ENCODE measurements at places on chromosomes 4 and X.

DNA sequence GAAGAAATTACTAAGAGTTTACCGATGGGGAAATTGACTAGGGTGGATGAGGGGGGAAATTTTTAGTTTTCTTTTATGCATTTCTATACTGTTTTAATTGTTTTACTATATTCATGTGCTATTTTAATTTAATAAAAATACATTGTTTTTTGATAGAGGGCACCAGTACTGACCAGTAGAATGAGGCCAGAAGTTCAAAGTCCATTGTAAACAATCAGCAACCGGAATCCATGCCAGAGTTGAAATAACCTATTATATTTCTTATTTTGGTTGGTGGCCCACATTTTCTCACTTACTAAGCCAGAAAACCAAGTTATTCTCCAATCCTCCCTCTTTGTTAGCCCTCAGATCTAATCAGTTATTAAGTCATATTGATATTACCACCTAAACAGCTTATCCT is 595.9 kb downstream of the SMARCA1 start:
- DNase-seq, result no peak

GRCh38 chr4:151043803-151044515 is 28.9 kb upstream of the LRBA start:
- DNase-seq, result no peak

- DNase-seq, result peak; percentile 5
Measured at GRCh38 chr4:156642161-156642560, 329.4 kb downstream of the PDGFC start.

- peak; percentile 0 for DNase-seq
Measured at GRCh38 chrX:104391906-104392305, 137.2 kb upstream of the ESX1 start.

DNA sequence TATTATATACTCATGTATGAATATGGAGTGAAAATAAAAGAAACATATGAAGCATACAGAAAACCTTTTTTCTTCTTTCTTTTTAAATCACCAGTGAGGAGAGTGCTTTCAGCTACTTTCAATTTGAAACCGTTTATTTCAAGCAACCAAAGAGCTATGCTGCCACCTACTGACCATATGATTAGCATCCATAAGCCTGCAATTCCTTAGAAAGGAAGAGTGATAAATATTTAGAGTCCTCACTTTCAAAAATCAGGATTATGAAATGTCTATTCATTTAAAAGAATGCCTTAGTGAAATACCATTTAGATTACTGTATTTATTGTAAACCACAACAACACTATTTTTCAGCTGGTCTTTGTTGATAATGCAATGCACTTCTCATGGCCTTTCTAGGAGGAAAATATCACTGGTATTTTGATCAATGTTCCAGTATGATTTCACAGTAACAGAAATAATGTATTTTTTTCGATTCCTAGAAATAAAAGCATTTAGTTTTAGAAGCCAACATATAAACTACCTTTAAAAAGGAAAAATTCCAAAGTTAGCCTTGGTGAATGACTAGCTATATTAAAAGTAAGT is 667.6 kb downstream of the PCDH18 start:
- DNase-seq, result peak; percentile 6

- no peak for DNase-seq
Measured at GRCh38 chrX:108322234-108322633, 116.0 kb downstream of the COL4A6 start.

DNA sequence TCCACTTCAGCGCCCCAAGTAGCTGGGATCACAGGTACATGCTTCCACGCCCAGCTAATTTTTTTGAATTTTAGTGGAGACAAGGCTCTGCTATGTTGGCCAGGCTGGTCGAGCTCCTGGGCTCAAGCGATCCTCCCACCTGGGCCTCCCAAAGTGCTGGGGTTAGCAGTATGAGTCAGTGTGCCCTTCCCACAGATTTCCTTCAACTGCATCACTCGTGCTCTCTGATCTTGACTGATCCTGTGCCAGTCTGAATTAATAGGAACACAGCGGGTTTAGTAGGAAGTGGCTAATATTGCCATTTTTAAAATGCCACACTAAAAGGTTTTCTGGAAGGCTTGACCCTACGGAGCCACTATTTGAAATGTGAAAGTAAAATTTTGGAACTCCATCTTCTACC is 4.3 kb upstream of the SHROOM2 start:
- peak; percentile 30 for DNase-seq

DNA sequence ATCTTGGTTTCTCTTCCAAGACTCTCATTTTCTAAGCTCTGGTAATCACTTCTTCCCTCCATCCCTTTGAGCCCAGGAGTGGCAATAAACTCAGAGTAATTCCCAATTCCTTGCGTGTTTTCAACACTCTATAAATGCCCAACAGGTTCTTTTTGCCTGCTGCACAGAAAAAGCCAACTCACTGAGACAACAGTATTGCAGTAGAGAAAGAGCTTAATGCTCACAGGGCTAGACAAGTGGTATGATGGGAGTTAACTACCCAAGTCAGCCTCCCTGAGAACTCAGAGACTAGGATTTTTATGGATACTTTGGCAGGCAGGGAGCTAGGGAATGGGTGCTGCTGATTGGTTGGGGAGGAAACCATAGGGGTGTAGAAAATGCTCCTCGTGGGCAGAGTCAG is 103.4 kb downstream of the MTNR1A start:
- DNase-seq, result no peak

GRCh38 chrX:129144172-129145038 is 378.9 kb downstream of the SMARCA1 start:
- no peak for DNase-seq

DNA sequence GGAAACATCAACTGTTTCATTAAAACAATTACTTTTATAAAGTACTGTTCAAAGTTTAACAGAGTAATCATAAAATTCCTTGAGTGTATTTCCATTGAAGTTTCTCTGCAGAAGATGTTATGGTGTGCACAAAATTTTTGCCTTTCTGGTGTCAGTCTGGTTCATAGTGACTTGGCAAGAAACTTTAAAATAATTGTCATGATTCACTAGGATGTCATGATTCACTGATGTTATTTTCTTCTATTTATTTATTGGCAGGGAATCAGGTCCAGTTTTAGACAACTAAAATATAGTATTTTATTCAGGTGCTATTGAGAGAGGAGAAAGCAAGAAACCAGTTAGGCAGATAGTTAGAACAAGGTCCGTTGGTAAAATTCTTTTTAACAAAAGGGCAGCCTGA is 3.8 kb downstream of the UGT2A1 start:
- no peak for DNase-seq

GRCh38 chr4:54585321-54586000 is 72.3 kb upstream of the KIT start:
- no peak for DNase-seq

DNA sequence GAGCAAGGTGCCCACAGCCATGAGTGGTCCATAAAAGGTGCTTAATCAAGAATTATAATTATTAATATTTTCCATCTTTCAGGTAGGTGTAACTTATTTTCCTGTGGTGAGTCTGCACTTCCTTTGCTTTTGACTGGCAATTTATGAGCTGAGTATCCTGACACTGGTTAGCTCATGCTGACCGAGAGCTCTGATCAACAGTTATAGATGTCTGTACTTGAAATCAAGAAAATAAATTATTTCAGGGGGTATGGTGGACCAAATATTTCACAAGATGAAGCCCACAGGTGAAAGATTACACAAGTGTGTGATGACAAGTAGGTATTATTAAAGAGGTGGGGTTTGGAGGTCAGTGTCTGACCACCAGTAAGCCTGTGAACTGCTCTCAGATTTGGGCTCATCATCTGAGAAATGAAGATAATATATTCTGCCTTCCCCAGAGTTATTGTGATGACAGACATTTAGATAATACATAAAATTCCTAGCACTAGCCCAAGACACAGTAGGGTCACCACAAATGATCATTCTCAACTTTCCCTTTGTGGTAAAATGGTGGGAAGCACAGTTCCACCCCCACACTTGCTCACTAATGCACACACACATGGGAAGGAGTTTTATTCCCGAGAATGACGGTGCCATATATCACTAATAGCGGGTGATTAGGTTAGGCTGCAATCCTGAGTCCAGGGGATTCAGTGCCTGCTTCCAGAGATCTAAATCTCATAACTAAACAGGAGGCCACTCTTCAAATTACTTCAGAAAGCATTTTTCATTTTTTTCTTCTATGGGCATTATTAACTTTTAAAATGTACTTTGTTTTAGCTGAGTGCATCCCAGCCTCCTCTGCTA is 34.0 kb upstream of the PACRGL start:
- no peak for DNase-seq

DNA sequence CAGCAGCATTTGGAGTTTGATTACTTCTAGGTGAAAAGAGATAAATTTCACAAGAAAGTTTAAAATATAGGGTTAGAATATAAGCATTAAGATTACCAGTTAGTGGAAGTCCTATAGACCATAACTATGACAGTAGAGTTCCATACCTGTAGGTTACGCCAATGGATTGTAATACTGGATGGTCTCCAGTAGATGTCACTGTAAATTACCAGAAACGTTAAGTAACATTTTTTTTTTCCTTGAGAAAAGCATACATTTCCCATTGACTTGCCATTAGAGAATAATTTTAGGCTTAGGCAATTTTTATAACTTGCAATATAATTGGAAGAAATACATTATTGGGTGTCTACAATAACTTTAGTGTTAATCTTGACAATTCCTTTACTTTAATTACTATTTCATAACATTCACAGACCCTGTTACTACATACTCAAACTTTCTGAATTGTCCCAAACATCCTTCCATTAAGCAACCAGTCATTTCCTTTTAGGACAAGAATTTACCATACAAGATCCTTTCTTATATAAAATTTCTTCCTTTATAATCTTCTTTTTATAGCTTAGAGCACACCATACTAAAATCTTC is 304.1 kb upstream of the TECRL start:
- peak; percentile 21 for DNase-seq

GRCh38 chr4:23654791-23655190 is 235.1 kb downstream of the PPARGC1A start:
- no peak for DNase-seq

GRCh38 chrX:74049126-74049525 is 254.9 kb upstream of the ZCCHC13 start:
- DNase-seq, result no peak

DNA sequence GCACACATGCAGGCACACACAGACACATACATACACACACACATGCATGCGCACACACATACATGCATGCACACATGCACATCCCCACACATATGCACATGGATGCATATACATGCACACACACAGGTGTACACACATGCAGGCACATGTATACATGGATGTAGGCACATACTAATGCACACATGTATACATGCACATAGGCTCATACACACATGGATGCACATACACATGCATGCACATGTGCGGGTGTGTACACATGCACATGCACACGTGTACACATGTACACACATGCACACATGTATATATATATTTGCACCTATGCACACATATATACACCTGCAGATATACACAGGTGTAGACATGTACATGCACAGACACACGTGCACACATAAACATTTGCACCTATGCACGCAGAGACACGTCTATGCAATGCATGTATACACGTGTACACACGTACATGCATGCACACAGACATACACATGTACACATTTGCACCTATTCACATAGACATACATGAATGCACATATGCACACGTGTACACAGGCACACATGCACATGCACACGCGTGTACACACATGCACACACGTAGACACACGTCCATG is 4.0 kb downstream of the PLCXD1 start:
- DNase-seq, result no peak

GRCh38 chrX:130772105-130772775 is 130.8 kb downstream of the ENOX2 start:
- no peak for DNase-seq

GRCh38 chr4:99300934-99301333 is 10.1 kb upstream of the ADH1A start:
- peak; percentile 7 for DNase-seq

DNA sequence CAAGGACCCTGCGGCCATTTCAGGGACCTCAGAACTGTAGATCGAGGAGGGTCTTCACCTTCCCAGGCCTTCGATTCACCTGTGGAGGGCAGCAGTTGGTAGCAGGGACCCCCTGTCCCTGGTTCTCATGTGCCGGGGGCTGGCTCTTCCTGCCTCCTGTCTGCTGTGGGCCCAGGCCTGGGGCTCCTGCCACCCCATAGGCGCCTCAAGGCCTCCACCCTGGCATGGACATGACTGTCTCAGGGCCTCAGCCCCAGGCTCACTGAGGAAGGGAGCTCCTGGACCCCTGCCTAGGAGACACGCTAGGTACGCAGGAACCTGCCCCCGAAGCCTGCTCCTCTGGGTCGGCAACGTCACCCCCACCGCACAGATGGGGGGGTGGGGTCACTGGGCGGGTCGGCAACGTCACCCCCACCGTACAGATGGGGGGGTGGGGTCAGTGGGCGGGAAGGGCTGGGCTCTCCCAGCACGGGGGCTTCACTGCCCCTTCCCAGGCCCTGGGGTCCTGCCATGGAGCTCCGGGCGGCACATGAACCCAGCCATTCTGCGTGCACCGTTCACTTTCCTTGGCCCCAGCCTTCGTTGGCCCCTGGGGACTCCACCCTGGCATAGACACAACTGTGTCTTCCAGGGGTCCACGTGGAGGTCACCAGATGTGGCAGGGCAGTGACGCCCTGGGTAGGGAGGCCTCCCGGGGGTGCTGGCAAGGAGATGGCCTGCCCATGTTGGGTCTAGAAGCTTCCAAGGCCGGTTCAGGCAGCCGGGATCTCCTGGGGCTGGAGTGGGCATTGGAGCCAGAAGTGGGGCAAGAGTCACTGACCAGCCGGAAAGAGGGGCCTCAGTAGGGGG is 3.5 kb upstream of the HGFAC start:
- no peak for DNase-seq
